ENCODE measurements at places on chromosomes 16 and 17. TPM values are rescaled to one million over a fixed set of nuclear protein-coding genes. Genes with fewer than 3 reads are reported as not detected.

- H3K36me3 ChIP-seq = no peaks in the 10 kb centered on the region
- no peaks in the 10 kb centered on the region for H3K27me3 ChIP-seq
- no peak for DNase-seq
- no peak overlapping the region for H3K4me3 ChIP-seq
Measured at GRCh38 chr17:8680466-8681169, 50.1 kb upstream of the MYH10 start.

GRCh38 chr16:24988129-24988518, 27.0 kb downstream of the ARHGAP17 start:
- no peak overlapping the region for H3K4me3 ChIP-seq
- no peak overlapping the region for H3K27ac ChIP-seq
- H3K27me3 ChIP-seq = no peaks in the 10 kb centered on the region
- no peaks in the 10 kb centered on the region for H3K36me3 ChIP-seq
- DNase-seq = no peak
- H3K4me1 ChIP-seq = peaks cover 9% of the 10 kb centered on the region

DNA sequence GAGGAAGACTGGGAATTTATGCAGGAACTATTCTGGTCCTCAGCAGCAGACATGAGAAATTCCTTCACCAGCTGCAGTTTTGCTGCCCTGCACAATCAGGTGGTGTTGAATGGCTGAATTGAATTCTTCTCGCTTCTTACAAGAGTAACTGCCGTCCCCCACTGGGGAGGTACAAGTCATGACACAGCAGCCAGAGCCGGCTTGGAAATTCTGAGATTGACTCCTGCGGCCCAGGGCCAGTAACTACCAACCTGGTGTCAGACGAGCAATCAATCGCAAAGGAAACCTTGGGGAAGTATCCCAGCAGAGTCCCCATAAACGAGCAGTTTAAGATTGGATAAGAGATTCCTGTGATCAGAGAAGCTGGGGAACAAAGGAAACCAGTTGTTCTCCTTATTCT, 30.7 kb downstream of the KNOP1 start:
- DNase-seq = no peak
- no peaks in the 10 kb centered on the region for H3K36me3 ChIP-seq

DNA sequence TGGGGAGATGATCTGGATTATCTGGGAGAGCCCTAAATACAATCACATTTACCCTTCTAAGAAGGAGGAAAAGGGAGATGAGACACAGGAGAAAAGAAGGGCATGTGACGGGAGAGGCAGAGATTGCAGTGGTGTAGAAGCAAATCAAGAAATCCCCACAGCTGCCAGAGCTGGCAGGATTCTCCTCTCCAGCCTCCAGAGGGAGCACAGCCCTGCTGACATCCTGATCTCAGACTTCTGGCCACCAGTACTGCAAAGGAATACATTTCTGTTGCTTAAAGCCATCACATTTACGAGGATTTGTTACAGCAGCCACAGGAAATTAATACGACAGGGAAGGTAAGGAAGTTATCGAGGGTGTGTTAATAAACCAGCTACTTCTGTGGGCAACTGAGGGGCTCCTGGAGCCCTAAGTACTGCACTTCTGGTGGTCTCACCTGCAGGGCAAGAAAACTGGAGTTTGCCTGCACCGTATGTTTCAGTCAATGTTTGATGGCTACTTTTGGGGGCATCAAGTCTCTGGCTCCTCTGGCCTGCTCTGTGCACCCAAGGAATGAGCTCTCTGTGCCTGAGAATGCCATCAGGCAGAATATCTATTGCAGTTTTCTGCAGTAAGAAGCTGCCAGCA, 22.9 kb upstream of the CDH13 start:
- 0 out of 2 replicates have a peak, but pooled peaks cover 4% of the 10 kb centered on the region for H3K27me3 ChIP-seq
- peak; percentile 13 for DNase-seq
- no peak overlapping the region for H3K4me3 ChIP-seq
- H3K36me3 ChIP-seq = no peaks in the 10 kb centered on the region
- no peaks in the 10 kb centered on the region for H3K4me1 ChIP-seq
- H3K27ac ChIP-seq = no peak overlapping the region

DNA sequence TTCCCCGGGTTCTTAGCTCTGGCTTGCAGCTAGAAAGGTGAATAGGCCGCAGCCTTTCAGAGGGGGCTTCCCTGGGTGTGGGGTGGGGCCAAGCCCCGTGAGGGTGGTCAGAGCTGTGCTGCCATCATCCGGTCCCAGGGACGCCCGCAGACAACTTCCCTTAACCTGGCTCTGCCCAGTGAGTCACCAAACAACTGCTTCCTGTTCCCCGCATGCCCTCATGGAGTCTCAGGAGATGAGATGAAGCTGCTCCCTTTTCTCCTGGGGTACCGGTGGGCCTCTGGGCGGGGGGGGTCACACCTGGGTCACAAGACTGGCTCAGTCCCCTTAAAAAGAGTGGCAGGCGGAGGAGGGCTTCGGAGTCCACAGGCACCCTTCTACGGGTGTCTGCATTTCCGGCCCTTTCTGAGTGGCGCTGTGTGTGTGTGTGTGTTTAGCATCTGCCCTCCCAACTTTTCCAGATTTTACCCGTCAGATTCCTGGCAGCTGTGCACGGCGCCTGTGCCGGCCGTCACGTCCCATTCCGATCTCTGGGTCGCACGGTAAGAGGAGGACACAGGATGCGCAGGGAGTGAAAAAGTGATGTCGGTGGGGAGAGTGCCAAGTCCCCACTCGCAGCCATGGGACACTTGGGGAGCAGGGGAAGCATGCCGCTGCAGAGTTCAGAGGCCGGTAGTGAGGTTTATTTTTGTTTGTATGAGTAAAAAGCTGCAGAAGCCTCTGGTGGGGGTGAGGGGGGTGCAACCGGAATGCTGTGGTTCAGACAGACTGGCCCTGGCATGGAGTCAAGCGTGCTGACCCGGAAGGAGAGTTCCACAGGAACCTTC, 16.8 kb downstream of the HIC1 start:
- DNase-seq = no peak
- peaks cover 14% of the 10 kb centered on the region for H3K4me1 ChIP-seq
- H3K27me3 ChIP-seq = no peaks in the 10 kb centered on the region
- H3K36me3 ChIP-seq = no peaks in the 10 kb centered on the region

GRCh38 chr17:34598161-34598776, 18.9 kb downstream of the TMEM132E start:
- no peak overlapping the region for H3K27ac ChIP-seq
- no peak overlapping the region for H3K4me3 ChIP-seq
- no peaks in the 10 kb centered on the region for H3K4me1 ChIP-seq
- no peak for DNase-seq

DNA sequence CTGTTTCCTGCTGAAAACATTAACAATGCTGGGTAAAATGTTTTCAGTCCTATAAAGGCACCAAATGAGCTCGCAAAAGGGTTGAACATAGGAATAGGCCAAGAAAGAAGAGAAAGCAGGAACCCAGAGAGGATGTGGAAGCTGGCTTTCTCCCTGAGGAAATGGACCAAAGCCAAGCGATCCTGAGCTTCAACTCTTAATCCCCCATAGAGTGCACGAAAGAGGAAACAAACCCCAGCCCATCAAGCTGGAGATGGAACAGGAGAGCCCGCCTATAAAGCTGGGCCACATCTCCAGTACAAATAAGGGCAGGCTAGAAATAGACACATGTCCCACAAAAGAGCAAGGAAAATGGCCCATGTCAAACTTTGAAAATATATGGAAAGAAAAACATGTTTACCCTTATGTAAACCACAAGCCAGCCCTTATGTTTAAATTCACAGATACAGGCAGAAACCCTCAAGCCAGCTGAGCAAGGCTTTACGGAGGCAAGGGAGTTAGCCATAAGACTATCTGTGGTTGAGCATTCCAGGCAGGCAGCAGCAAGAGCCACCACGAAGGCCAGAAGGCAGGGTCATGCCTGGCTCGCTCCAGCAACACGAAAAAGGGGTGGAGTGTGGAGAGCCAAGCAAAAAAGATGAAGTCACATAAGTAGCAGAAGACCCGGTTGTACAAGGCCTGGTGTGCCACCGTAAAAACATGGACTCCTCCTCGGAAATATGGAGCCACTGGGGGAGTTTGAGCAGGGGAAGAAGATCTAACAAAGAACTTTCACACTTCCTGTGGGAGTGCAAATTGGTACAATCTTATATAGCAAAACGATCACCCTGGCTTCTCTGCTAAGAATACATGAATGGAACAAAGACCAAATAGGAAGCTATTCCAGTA, 27.8 kb downstream of the COPRS start:
- no peak overlapping the region for H3K27ac ChIP-seq
- DNase-seq = no peak
- no peaks in the 10 kb centered on the region for H3K4me1 ChIP-seq
- no peaks in the 10 kb centered on the region for H3K27me3 ChIP-seq
- no peak overlapping the region for H3K4me3 ChIP-seq
- H3K36me3 ChIP-seq = no peaks in the 10 kb centered on the region

GRCh38 chr16:81630635-81631031, 148.5 kb upstream of the PLCG2 start:
- H3K36me3 ChIP-seq = no peaks in the 10 kb centered on the region
- no peak for DNase-seq
- H3K4me3 ChIP-seq = no peak overlapping the region
- H3K27ac ChIP-seq = no peak overlapping the region

DNA sequence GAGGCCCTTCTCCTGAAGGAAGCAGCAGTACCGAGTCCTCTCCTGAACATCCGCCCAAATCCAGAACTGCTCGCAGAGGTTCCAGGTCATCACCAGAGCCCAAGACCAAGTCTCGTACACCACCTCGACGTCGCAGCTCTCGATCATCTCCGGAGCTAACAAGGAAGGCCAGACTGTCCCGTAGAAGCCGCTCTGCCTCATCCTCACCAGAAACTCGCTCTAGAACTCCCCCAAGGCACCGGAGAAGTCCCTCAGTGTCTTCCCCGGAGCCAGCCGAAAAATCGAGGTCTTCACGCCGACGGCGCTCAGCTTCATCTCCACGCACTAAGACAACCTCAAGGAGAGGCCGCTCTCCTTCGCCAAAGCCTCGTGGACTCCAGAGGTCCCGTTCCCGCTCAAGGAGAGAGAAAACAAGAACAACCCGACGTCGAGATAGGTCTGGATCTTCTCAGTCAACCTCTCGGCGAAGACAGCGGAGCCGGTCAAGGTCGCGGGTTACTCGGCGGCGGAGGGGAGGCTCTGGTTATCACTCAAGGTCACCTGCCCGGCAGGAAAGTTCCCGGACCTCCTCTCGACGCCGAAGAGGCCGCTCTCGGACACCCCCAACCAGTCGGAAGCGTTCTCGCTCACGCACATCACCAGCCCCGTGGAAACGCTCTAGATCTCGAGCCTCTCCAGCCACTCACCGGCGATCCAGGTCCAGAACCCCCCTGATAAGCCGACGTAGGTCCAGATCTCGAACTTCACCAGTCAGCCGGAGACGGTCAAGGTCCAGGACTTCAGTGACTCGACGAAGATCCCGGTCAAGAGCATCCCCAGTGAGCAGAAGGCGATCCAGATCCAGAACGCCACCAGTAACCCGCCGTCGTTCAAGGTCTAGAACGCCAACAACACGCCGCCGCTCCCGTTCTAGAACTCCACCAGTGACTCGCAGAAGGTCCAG, 11.3 kb downstream of the ELOB start:
- H3K27me3 ChIP-seq = no peaks in the 10 kb centered on the region
- H3K36me3 ChIP-seq = peaks cover 100% of the 10 kb centered on the region
- H3K27ac ChIP-seq = no peak overlapping the region
- no peak for DNase-seq
- no peaks in the 10 kb centered on the region for H3K4me1 ChIP-seq
- no peak overlapping the region for H3K4me3 ChIP-seq

DNA sequence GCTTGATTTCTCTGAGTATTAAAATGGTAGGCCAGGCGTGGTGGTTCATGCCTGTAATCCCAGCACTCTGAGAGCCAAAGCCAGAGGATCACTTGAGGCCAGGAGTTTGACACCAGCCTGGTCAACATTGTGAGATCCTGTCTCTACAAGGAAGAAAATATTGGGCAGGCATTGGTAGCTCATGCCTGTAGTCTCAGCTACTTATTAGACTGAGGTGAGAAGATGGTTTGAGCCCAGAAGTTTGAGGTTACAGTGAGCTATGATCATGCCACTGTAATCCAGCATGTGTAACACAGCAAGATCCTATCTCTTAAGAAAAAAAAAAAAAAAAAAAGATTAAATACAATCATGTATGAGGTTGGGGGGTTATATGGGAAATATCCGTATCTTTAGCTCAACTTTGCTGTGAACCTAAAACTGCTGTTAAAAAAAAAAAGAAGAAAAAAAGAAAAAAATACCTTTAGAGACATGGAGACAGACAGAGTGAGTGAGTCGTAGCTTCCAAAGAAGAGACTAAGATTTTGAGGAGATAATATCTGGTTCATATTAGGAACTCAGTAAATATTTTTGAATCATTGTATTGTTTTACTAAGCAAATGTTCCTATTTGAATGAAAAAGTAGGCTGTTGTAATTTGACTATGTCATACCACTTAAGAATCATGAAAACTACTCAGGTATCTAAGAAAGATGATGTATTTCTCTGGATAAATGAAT, 325.7 kb upstream of the TBX2 start:
- DNase-seq = no peak
- H3K27ac ChIP-seq = no peak overlapping the region
- no peak overlapping the region for H3K4me3 ChIP-seq
- no peaks in the 10 kb centered on the region for H3K27me3 ChIP-seq

- H3K4me3 ChIP-seq = peak overlapping the region; percentile 94
- H3K27me3 ChIP-seq = no peaks in the 10 kb centered on the region
- H3K4me1 ChIP-seq = peaks cover 7% of the 10 kb centered on the region
- peak overlapping the region; percentile 49 for H3K27ac ChIP-seq
- no peaks in the 10 kb centered on the region for H3K36me3 ChIP-seq
- no peak for DNase-seq
Measured at GRCh38 chr16:56728980-56729734, 772 bp upstream of the NUP93 start.

- H3K27me3 ChIP-seq = peaks cover 9% of the 10 kb centered on the region
- DNase-seq = peak; percentile 36
- H3K4me1 ChIP-seq = 0 out of 2 replicates have a peak, but pooled peaks cover 3% of the 10 kb centered on the region
- no peak overlapping the region for H3K27ac ChIP-seq
Measured at GRCh38 chr16:9256196-9256595, 164.8 kb downstream of the HAPSTR1 start.

- no peaks in the 10 kb centered on the region for H3K36me3 ChIP-seq
- H3K27ac ChIP-seq = no peak overlapping the region
- H3K27me3 ChIP-seq = no peaks in the 10 kb centered on the region
- DNase-seq = no peak
- H3K4me3 ChIP-seq = no peak overlapping the region
- H3K4me1 ChIP-seq = no peaks in the 10 kb centered on the region
Measured at GRCh38 chr16:10676284-10676683, 18.4 kb downstream of the TEKT5 start.

GRCh38 chr16:425740-426114, 278 bp downstream of the RAB11FIP3 start:
- no peaks in the 10 kb centered on the region for H3K27me3 ChIP-seq
- DNase-seq = no peak
- H3K4me1 ChIP-seq = peaks cover 35% of the 10 kb centered on the region
- peak overlapping the region; percentile 43 for H3K27ac ChIP-seq

GRCh38 chr17:42928714-42929496, 28.3 kb downstream of the G6PC1 start:
- peak; percentile 60 for DNase-seq
- H3K4me1 ChIP-seq = no peaks in the 10 kb centered on the region
- no peaks in the 10 kb centered on the region for H3K27me3 ChIP-seq
- no peak overlapping the region for H3K4me3 ChIP-seq

The TMEM114 gene
- not detected for total RNA-seq

The CCL16 gene
- total RNA-seq = not detected

The DNAAF8 gene
- 1.0 TPM for total RNA-seq

The SRL gene
- not detected for total RNA-seq

The KRTAP3-1 gene
- not detected for total RNA-seq

The OSGIN1 gene
- total RNA-seq = 19.8 TPM

The C16orf90 gene
- total RNA-seq = not detected

The MFSD11 gene
- 24.9 TPM for total RNA-seq
